ENCODE measurements at places on chromosomes 12 and 14. TPM values are rescaled to one million over a fixed set of nuclear protein-coding genes. Genes with fewer than 3 reads are reported as not detected.

The BEGAIN gene
- 13.4 TPM for total RNA-seq

The NUAK1 gene
- total RNA-seq: 11.9 TPM

The CRACR2A gene
- 1.1 TPM for total RNA-seq

The PRPH gene
- total RNA-seq: not detected

The TAS2R9 gene
- not detected for total RNA-seq

- no peaks in the 10 kb centered on the region for H3K36me3 ChIP-seq
- no peak overlapping the region for H3K27ac ChIP-seq
- no peak for DNase-seq
- H3K4me3 ChIP-seq: no peak overlapping the region
Observed at GRCh38 chr14:91128699-91129098, 14.8 kb downstream of the DGLUCY start.

DNA sequence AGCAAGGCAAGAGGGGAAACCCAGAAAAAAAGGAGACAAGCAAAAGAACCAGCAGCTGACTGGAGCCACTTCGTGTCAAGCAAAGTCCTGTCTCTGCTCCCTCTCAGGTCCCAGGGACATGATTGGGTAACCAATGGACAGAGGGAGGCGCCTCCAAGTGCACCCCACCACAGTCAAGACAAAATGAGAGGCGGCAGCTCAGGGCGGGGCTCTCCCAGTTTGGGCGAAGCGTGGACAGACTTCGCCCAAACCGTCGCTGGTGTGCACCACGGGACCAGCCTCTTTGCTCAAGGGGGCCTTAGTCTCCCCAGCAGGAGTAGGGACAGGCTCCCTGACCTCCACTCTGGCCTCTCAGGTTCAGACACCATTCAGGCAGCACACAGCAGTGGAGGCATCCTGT, 1.5 kb upstream of the BEGAIN start:
- peaks cover 36% of the 10 kb centered on the region for H3K27me3 ChIP-seq
- H3K36me3 ChIP-seq: no peaks in the 10 kb centered on the region
- DNase-seq: no peak
- H3K27ac ChIP-seq: no peak overlapping the region
- H3K4me1 ChIP-seq: peaks cover 11% of the 10 kb centered on the region
- H3K4me3 ChIP-seq: no peak overlapping the region

GRCh38 chr12:127785540-127785939, 481.4 kb upstream of the TMEM132C start:
- peaks cover 6% of the 10 kb centered on the region for H3K4me1 ChIP-seq
- no peak overlapping the region for H3K4me3 ChIP-seq
- DNase-seq: no peak
- no peaks in the 10 kb centered on the region for H3K36me3 ChIP-seq
- no peaks in the 10 kb centered on the region for H3K27me3 ChIP-seq

GRCh38 chr14:77565289-77565993, 51.0 kb downstream of the SPTLC2 start:
- H3K27ac ChIP-seq: no peak overlapping the region
- no peaks in the 10 kb centered on the region for H3K27me3 ChIP-seq
- no peaks in the 10 kb centered on the region for H3K4me1 ChIP-seq

GRCh38 chr12:54865683-54866324, 11.5 kb downstream of the MUCL1 start:
- no peaks in the 10 kb centered on the region for H3K36me3 ChIP-seq
- DNase-seq: no peak
- no peak overlapping the region for H3K27ac ChIP-seq
- H3K27me3 ChIP-seq: peaks cover under 1% of the 10 kb centered on the region
- no peak overlapping the region for H3K4me3 ChIP-seq
